Left renal cortex interstitium (tissue), 4 donors: ENCODE measurements at places on chromosomes 1 and 21. TPM values are rescaled to one million over a fixed set of nuclear protein-coding genes. Genes with fewer than 3 reads are reported as not detected.

The NUP210L gene
- polyA plus RNA-seq = 0.11 TPM

The OVAAL gene
- not detected for polyA plus RNA-seq

The OR14C36 gene
- not detected for polyA plus RNA-seq

The SPRR4 gene
- not detected for polyA plus RNA-seq

The SPRR1A gene
- not detected for polyA plus RNA-seq

The CLIC4 gene
- polyA plus RNA-seq = 171 TPM

- DNase-seq = no peak
These were observed 446.6 kb downstream of the SIPA1L2 start for GRCh38 chr1:232183266-232183800.

DNA sequence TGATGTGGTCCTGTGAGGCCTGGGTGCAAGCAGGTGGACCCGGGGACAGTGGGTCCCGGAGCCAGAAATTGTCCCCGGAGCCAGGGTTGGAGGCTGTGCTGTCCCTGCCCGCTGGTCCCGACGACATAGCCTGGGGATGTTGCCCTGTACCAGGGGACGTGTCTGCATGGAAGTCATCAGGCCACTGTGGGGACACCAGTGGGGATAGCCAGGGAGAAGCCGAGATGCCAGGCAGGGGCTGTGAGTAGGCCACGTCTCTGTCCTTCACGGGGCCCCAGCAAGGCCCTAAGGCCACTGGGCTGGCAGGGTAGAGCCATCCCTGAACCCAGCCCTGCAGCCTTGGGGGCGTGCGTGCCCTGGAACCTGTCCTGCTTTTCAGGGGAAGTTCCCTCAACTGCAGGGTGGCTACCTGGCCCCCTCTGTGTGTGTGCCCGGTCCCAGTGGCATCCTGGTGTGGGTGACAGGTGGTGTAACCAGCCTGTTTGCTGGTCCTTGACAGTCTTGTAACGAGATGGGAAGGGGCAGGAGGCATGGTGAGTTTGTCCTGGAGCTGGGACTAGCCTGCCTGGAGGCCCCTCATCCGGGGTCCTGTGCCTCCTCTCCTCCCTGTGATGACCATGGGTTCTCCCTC, 73.2 kb downstream of the OBSCN start:
- DNase-seq = no peak

DNA sequence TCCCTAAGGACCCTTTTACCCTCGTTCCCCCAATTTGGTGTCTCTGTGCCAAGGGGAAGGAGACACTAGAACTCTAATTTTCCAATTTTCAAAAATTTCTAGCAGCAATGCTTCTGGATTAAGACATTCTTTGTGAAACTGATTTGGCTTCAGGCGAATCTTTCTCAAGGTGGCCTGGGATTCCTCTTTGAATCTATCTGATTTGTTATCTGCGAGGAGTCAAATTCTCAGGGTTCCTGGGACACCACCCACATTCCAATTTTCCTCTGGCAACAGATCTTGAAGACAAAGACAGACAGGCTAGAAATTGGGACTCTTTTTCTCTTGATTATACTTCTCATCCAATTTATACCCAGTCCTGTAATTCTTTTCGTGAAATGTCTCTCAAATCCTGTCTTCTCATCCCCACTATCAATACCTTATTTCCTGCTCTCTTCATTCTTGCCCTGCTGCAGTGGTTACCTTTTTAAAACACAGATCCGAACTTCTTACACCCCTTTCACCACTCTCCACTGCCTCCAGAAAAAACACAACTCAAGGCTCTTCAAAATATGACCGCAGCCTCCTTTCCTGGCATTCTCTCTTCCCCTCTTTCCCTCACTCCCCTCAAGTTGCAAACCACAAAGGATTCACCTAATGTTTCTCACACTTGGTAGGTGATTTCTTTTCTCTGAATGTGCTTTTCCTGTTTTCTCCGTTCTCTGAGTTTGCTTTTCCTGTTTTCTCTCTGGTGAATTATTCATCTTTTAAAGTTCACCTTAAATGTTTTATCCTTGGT, 2.7 kb upstream of the MPZL1 start:
- no peak for DNase-seq

- no peak for DNase-seq
These were observed 31.9 kb downstream of the SPTA1 start for GRCh38 chr1:158654571-158654970.

DNA sequence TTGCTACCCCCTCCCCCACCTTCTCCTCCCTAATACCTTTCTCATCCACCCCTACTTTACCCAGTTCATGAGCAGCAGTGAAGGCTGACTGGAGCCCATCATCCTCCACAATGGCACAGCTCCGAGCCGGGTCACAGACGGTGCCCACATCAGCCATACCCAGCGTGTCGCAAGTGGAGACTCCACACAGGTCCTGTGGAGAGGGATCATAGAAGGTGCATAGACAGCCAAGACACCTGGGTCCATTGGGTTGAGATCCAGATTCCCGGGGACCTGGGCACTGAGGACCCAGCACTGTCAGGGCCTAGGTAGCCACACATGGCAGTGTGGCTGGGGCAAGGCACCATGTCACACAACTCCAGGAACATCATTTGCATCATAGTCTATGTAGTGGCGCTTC, 2.7 kb downstream of the ADAMTS4 start:
- DNase-seq = no peak

DNA sequence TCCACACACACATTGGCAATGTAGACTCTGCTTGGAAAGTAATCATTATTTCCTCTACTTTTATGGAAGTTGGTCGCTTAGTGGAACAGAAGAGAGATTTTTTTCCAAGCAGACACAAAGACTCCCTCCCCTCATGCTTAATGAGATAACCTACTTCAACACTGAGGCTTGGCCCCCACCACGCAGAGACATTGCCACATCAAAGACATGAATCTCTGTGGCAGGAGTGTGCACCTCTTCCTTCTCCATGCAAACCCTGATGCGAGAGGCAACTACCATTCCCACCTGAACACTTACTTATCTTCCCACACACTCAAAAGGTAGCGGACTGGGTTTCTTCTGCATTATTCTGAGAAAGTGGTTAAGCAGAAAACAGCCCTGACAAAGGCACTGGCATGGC, 37.3 kb upstream of the LPAR3 start:
- no peak for DNase-seq
